ENCODE measurements at places on chromosomes 2 and 18.

GRCh38 chr18:3541549-3542386, 91.8 kb downstream of the TGIF1 start:
- DNase-seq = no peak

DNA sequence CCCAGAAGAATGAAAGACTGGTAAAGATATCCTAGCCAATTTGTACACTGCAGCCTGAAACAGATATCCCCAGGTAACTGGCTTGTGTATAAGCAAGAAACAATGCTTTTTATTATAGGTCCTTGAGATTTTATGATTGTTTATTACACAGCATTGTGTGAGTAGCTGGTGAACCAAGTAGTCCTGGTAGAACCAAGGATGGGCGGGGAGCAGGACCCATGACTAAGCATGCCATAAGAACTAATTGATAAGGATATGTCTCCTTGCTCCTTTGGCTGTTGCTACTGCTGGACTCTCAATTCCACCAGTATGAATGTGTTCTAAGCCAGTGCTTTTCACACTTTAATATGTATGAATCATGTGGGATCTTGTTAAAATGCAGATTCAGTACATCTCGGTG, 12.3 kb upstream of the ALMS1 start:
- no peak for DNase-seq

GRCh38 chr18:57589161-57589560, 2.7 kb upstream of the FECH start:
- DNase-seq = no peak

GRCh38 chr2:16832910-16833309, 167.3 kb upstream of the CYRIA start:
- no peak for DNase-seq

GRCh38 chr2:85237849-85238565, 89.8 kb downstream of the TGOLN2 start:
- no peak for DNase-seq

DNA sequence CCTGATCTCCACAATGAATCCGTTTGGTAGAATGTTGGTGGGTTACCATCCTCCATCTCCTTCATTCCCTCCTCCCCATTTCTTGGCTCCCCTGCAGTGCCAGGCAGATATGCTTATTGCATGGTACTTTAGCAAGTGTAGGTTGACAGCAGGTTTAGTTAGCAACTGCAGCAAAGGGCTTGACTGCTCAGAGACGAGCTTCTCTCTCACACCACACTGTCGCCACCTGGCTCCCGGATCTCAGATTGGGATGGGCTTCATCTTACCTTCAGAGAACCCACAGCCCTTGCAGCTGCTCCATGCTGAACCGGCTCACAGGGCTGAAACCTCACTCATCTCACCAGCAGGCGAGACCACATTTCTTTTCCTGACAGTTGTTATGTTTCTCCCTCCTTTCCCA, 88.8 kb downstream of the VWA3B start:
- DNase-seq = no peak

GRCh38 chr2:177535958-177536504, 143.5 kb downstream of the AGPS start:
- no peak for DNase-seq
